ENCODE measurements at places on chromosomes 4 and X.

DNA sequence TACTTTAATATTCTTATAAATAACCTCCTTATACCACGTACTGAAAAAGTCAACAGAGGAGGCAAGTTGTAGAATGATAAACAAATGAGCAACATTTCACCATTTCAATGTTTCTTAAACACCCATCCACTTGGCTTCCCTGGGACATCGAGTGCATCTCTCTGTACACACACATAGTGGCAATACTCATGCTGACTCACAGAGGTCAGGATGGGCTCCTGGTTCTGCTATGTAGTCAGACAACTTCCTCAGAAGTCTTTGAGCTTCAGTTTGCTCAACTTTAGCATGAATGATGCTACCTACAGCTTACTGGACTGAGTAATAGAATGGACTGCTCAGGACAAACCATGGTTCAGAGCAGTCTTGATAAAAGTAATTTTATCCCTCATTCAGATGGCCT is 56.9 kb downstream of the MAD2L1 start:
- DNase-seq = no peak

- DNase-seq = no peak
Measured at GRCh38 chr4:91171217-91171616, 1044.0 kb downstream of the CCSER1 start.

- DNase-seq = no peak
Measured at GRCh38 chr4:115117651-115118050, 4.2 kb upstream of the NDST4 start.

GRCh38 chrX:50211510-50211909 is 6.9 kb downstream of the CCNB3 start:
- no peak for DNase-seq

GRCh38 chr4:185265942-185266341 is 56.5 kb downstream of the SNX25 start:
- no peak for DNase-seq

DNA sequence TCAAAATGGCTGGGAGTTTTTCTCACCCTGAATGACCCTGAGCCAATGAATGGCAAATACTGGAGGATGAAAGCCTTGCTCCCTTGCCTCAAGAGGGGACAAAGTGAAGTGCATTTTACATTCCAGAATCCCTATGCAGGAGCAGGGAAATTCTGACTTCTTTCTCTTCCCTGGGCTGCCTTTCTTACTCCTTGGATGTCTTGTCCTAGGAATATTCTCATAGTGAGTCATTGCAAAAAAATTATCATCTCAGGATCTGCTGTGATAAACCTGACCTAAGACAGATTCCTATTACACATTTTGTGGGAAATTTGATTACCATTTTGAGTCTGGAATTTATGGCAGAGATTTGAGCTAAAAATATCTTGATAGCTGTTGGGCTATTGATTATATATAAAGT is 199.9 kb downstream of the TMA16 start:
- DNase-seq = no peak

- DNase-seq = no peak
Measured at GRCh38 chr4:107115185-107115847, 79.2 kb upstream of the DKK2 start.

DNA sequence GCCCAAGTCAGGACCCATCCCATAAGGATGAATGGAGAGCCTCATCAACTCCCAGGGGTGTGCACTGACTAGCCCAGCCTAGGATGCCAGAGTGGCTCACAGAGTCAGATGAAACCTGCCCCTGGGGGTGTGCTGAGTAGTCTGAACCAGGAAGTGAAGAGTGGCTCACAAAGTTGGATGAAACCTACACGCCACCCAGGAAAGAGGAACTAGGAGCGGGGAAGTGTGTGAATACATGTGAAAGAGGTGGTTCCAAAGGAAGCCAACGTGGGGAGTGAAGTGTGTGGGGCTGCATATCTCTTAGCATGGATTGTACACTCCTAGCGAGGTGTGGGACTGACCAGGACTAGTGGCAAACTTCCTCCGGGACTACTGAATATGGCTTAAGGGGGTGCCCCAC is 902.1 kb upstream of the NDST4 start:
- DNase-seq = no peak

DNA sequence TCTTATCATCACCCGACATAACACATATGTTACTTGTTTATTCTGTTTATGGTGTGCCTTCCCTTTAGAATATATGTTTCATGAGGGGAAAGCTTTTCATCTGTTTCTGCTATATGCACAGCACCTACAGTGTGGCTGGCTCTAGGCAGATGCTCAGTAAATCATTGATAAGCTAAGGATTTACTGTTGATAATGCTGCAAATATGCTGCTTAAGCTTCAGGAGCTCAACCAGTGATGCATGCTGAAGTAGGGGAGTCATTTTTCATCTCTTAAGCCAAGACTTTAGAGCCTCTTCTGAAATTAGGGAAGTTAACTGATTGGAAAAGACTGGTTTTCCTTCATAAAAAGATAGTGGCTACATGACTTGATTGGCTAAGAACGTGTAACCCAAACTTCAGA is 16.4 kb downstream of the FAT4 start:
- DNase-seq = no peak

- DNase-seq = no peak
Measured at GRCh38 chrX:42385730-42386129, 392.2 kb downstream of the PPP1R2C start.

GRCh38 chr4:24850674-24851073 is 55.3 kb downstream of the SOD3 start:
- DNase-seq = no peak

GRCh38 chr4:95596676-95597075 is 47.9 kb upstream of the UNC5C start:
- no peak for DNase-seq

- no peak for DNase-seq
Measured at GRCh38 chrX:97030463-97030862, 146.8 kb downstream of the RPA4 start.

- DNase-seq = no peak
Measured at GRCh38 chrX:70253377-70254062, 6.5 kb downstream of the P2RY4 start.

DNA sequence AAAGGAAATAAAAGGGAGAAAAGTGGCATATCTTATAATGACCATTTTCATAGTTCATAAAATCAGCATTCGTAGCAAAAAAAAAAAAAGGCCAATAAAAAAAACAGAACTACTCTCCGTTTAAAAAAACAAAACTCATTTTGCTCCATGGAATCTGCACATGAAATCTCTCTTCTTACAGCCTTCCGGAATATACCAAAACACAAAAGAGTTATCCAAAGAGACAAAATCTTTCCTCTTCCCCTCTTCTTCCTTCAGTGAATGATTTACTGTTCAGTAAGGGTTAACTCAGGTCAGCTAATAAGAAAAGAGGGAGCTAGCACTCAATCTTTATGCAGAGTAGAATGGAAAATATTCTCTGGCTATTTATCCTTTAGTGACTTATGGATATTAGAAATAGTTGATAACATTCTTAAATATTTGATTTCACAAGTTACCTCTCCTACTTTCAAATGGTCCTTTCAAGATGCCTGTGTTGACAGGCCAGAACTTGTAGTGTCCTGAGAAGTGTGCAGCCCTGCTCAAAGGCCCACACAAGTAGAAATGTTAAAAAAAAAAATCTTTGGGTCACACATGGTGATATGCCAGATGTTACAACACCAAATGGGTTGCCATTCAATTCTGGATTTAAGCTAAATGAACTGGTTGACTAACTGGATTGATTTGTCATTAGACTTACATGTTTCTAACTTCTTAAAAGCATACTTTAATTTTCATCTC is 42.1 kb downstream of the PDGFC start:
- DNase-seq = no peak

- DNase-seq = no peak
Measured at GRCh38 chr4:19259920-19260319, 991.8 kb upstream of the SLIT2 start.

GRCh38 chr4:109588176-109588575 is 28.1 kb downstream of the MCUB start:
- no peak for DNase-seq

GRCh38 chr4:98026362-98026761 is 116.9 kb downstream of the STPG2 start:
- no peak for DNase-seq

GRCh38 chr4:107050525-107051135 is 14.5 kb upstream of the DKK2 start:
- no peak for DNase-seq

DNA sequence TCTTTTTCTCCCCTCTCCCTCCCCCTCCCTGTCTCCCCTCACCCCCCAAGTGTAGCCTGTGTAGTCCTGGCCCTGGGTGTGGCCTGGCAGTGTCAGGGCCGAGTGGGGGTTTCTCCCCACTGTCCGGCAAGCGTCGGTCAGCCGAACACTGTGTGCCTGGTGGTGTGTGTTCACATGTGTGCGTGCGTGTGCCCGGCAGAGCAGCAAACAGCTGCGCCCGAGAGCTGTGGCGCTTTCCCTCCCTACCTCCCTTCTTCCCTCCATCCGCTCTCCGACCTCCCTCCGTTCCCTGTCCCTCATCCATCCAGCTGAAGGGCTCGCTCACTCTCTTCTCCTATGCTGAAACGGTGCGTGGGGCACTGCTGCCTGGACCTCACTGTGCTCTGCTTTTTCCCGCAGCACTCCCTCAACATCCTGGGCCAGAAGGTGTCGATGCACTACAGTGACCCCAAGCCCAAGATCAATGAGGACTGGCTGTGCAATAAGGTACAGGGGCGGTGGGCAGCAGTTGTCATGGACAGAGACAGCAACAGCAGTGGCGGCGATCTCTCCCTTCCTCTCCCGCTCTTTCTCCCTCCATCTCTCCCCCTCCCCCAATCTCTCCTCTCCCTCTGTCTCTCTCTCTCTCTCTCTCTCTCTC is 17.4 kb upstream of the UBA1 start:
- DNase-seq = no peak

DNA sequence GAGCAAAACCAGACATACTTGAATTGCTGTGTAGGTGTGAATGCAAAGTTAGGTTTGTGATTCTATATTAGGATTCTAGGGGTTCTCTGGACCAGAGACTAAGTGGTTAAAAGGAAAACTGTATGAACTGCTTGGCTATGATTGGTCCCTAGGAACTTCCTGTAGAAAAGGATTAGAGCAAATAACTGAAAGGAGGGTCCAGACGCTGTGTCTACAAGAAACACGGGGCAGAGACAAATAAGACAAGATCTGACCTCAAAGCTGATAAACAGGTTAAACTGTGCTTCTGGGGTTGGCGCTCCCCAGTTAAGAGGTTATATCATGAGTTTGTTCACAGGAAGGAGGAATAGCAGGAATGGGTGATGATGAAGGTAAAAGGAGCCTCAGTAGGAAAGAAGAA is 183.6 kb downstream of the MGST2 start:
- no peak for DNase-seq

- no peak for DNase-seq
Measured at GRCh38 chrX:95950679-95951078, 734.0 kb upstream of the DIAPH2 start.

DNA sequence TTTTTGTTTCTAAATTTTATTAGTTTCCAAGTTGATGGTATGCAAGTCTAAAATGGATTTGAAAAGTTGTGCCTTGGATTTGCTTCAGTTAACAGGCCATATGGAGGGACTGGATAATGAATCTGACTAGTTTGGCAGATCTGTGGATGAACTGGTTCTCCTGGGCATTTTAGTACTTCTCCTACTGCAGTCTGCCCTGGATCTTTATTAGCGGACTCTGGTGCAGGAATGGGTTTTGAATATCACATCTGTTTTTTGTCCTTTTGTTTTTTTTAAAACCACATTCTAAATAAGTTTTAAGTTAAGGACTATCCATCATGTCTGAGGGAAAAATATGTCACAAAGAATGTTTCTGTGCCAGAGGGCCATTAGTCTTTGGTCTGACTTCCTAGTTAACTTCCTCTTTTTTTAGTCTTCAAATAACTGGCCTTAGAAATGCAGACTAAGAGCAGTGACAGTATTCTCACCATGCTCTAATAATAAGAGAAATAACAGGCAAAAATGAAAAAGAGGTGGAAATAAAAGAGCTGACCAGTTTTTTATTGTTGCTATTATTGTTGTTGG is 13.9 kb upstream of the DCK start:
- no peak for DNase-seq

GRCh38 chr4:147933316-147933715 is 201.4 kb downstream of the ARHGAP10 start:
- DNase-seq = no peak

DNA sequence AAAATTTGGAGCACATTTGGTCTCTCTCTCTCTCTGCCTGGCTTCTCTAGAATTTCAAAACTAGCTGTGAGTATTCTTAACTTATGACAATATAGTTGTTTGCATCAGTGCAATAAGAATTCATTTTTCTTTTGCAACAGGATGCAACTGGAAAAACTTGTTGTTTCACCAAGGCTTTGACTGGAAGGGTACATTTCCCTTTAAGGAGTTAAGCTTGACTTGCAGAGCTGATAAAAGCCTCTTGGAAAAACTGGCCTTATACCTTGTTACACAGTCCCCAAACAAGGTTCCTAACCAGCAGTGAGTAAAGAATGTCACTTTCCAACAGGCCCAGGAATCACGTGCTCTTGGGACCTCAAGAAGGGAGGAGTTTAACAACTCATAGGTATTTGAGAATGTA is 25.9 kb upstream of the ZNF718 start:
- no peak for DNase-seq

GRCh38 chr4:169160825-169161224 is 109.9 kb downstream of the SH3RF1 start:
- no peak for DNase-seq

GRCh38 chr4:79445371-79445781 is 37.3 kb upstream of the GK2 start:
- DNase-seq = no peak

- DNase-seq = no peak
Measured at GRCh38 chr4:4564522-4564921, 22.7 kb upstream of the STX18 start.

DNA sequence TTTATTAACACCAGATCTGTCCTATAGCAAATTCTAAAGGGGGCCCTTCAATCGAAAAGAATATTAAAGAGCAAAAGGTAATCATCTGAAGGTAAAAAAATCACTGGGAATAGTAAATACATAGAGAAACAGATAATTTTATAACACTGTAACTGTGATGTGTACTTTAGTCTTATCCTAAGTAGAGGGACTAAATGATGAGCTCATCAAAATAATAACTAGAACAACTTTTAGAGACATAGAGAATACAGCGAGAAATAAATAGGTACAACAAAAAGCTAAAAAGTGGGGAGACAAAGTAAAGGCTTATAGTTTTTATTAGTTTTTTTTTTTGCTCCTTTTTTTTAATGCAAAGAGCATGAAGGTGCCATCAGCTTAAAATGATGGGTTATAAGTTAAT is 17.3 kb upstream of the CT83 start:
- DNase-seq = no peak

GRCh38 chr4:150141756-150142155 is 63.5 kb downstream of the DCLK2 start:
- no peak for DNase-seq

- DNase-seq = no peak
Measured at GRCh38 chr4:73452953-73453700, 17.1 kb downstream of the AFP start.

GRCh38 chr4:128942607-128943006 is 133.1 kb downstream of the JADE1 start:
- no peak for DNase-seq

- DNase-seq = no peak
Measured at GRCh38 chr4:53889326-53890055, 174.9 kb downstream of the CHIC2 start.

GRCh38 chrX:129823115-129823514 is 20.6 kb downstream of the ZDHHC9 start:
- peak; percentile 50 for DNase-seq

GRCh38 chrX:25726539-25726938 is 411.6 kb upstream of the MAGEB18 start:
- no peak for DNase-seq

GRCh38 chr4:1029529-1029928 is 18.1 kb downstream of the FGFRL1 start:
- DNase-seq = no peak

Data from CD8-positive, alpha-beta memory T cell (primary cell).